Cortex of kidney (tissue), 1 donor: ENCODE measurements at places on chromosomes 6 and 20.

DNA sequence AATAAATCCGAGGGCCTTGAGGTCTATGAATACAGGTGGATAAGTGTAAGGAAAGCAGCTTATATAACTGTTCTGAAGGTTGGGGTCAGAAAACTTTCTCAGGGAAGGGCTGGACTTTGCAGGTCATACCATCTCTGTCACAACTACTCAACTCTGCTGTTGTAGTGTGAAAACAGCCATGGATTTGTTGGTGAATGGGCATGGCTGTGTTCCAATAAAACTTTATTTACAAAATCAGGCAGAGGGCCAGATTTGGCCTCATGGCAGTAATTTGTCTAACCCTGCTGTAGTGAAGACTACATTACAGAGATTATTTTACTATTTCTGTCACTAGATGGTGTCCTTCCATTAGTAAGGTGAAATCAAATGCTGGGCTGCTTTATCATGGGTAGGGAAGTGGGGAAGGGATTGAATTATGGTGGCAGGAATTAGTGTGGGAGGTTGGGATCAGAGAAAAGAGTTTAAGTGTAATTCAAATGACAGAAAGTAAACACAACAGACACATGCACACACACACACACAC is 409.6 kb upstream of the CHD6 start:
- DNase-seq = no peak

- DNase-seq = no peak
Measured at GRCh38 chr6:53119349-53119748, 29.3 kb downstream of the GCM1 start.

DNA sequence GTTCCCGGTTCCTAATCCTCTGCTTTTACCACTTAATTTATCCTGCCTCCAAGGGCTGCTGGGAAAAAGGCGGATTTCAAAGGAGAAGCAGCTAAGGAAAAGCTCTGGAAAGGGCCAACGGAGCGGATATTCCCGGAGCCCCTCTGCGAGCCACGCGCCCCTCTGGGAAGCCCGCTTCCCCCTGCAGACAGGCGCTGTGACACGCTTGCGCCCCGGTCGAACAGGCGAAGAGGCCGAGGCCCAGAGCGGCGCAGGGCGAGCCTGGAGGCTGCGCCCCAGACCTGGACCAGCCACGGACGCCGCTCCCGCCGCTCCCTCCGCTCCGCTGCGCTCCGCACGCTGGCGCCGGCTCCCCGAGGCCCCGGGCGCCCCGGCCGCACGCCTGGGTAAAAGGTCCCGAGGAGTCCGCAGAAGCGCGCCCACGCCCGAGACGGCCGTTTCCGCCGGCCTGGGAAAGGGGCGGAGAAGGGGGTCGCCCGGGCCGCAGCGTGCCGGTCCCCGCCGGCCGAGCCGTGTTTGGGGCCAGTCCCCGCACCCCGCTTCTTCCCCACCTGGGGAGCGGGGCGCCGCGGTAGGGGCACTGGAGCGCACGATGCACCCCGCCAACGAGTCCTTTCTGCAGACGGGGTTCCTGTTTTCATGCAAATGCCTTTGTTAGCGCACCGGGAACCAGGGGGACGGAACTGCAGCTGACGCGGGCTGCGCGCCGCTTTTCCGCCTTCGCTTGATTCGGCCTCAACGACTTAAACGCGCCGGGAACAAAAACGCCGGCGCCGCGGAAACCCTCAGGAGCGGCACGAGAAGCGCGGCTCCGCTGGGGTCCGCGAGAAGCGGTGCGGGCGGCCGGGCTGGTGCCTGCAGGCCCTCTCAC is 91.9 kb upstream of the SIRPA start:
- no peak for DNase-seq

GRCh38 chr6:130776287-130776925 is 50.8 kb upstream of the SMLR1 start:
- DNase-seq = no peak

- DNase-seq = no peak
Measured at GRCh38 chr6:139145661-139146060, 10.8 kb downstream of the HECA start.

GRCh38 chr20:56859039-56859800 is 230.1 kb downstream of the TFAP2C start:
- DNase-seq = no peak

- DNase-seq = no peak
Measured at GRCh38 chr6:55082021-55082420, 92.3 kb upstream of the HCRTR2 start.

DNA sequence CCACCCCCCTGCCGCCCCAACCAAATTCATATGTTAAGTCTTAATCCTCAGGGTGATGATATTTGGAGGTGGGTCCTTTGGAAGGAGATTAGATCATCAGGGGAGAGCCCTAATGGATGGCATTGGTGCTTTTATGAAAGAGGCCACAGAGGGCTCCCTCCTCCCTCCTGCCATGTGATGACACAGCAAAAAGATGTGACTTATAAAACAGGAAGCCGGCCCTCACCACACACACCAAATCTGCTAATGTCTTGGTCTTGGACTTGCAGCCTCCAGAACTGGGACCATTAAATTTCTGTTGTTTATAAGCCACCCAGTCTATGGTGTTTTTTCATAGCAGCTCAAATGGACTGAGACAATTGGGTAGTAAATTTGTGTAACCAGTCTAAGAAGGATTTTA is 176.3 kb downstream of the ADGRG6 start:
- no peak for DNase-seq

- DNase-seq = no peak
Measured at GRCh38 chr6:155165029-155165710, 98.6 kb upstream of the CLDN20 start.

DNA sequence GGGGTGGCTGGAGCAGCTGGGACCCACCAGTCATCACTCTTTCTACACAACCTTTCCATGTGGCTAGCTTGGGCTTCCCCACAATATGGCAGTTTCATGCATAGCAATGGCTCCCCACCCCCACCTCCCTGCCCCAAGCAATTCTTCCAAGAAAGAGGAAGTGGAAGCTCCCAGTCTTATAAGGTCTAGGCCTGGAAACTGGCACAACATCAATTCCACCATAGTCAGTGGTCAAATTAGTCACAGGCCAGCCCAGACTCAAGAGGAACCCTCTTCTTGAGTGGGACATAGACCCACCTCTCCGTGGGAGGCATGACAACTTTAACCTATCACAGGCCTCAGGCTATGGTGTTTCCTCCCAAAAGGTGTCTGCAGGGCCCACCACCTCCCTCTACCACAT is 17.7 kb downstream of the TGM6 start:
- DNase-seq = no peak

- DNase-seq = no peak
Measured at GRCh38 chr6:170344631-170345576, 38.3 kb downstream of the FAM120B start.

GRCh38 chr6:166956444-166957086 is at the start of gene RNASET2:
RNASET2 (minus strand) TSS chr6:166956550; CDS start chr6:166956182, 368 bp downstream.
- DNase-seq = peak; percentile 69

GRCh38 chr6:23890543-23891227 is 235.3 kb upstream of the NRSN1 start:
- no peak for DNase-seq

DNA sequence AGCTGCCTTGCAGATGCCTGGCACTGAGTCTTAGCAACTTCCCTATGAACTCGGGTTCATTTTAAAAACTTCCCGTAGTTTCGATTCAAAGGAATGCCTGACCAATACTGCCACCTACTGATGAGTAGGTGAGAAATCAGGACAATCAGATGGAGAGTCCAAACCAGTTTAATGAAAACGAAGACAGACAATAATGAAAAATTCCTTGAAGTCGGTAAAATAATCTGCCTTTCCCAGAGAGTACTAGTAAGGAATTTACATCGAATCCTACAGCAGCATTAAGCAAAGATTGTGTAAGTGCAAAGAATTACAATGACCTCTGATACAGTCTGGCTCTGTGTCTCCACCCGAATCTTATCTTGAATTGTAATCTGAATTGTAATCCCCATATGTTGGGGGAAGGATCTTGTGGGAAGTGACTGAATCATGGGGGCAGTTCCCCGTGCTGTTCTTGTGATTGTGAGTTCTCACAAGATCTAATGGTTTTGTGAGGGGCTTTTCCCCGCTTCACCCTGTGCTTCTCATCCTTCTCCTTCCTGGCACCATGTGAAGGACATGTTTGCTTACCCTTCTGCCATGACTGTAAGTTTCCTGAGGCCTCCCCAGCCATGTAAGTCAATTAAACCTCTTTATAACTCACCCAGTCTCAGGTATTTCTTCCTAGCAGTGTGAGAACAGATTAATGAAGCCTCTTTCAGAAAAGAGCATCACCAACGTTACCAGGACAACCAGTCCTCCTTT is 134.4 kb downstream of the ARHGAP18 start:
- no peak for DNase-seq

DNA sequence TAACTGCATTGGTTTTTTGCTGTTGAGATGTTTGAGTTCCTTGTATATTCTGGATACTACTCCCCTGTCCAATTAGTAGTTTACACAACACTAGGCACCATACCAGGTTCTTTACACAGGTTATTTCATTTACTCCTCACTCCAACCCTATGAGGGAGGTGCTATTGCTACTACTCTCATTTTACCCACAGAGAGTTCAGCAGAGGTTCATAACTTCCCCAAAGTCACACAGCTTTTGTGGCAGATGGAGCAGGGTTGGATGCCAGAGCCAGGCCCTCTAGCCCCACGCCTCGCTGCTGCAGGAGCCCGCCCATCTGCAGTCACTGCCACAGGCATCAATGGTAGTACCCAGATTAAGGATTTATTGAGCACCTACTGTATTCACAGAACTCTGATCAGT is 61.7 kb upstream of the MAP3K4 start:
- no peak for DNase-seq

- no peak for DNase-seq
Measured at GRCh38 chr20:11849976-11850670, 67.6 kb upstream of the BTBD3 start.

DNA sequence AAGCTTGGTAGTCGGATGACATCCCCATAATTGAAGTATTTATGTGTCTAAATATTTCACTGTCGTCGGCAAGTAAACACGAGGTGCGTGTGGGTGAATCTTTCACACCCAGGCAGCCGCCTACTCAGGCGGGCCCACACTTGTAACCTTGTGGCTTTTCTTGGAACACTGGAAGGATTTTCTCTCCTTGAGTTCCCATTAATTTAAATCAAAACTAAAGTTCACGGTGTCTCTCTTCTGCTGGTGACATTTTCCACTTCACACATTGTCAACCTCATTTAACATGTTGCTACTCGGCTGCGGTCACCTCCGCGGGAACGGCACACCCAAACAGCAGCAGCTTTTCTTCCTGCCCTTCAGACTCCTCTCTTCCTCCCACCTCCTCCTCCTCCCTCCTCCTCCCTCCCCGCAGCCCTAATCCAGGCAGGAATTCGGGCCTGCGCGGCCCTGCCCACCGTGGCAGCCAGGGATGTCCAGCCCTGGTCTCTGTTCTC is 336.6 kb downstream of the QKI start:
- DNase-seq = no peak

DNA sequence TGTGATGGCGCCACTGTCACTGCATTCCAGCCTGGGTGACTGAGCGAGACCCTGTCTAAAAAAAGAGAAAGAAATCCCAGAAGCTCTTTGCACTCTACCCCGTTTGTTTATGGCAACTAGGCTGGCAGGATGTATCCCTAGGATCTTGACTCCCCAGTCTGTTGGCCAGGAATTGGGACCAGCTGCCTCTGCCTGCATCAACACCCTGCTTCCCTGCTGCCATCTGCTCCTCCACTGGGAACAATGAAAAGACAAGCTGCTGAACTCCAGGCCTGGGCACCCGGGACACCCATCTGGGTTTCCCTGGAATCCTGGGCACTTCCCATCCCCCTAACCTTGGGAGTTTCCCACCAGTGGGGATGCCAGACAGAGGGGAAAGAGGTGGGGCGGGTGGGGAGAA is 64.9 kb downstream of the CPNE5 start:
- DNase-seq = no peak

- no peak for DNase-seq
Measured at GRCh38 chr6:18314317-18314997, 50.1 kb upstream of the DEK start.

- no peak for DNase-seq
Measured at GRCh38 chr20:7437311-7437710, 502.9 kb downstream of the HAO1 start.

DNA sequence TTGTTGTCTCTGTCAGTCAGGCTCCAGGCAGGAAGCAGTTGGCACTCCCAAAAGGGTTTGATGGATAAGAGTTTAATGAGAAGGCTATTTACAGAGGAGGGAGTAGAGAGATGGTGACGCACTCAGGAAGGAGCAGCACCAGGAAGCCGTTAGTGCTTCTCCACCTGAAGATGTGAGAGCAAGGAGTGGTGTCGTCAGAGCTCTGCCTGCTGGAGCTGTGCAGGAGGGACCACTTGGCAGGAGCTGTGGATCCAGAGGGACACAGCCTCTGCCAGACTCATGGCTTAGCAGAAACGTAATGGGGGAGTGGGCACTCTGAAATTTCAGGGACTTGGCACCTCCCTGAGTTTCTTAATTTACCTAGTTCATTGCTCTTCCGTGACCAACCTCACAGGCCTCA is 16.8 kb downstream of the DAAM2 start:
- DNase-seq = no peak

DNA sequence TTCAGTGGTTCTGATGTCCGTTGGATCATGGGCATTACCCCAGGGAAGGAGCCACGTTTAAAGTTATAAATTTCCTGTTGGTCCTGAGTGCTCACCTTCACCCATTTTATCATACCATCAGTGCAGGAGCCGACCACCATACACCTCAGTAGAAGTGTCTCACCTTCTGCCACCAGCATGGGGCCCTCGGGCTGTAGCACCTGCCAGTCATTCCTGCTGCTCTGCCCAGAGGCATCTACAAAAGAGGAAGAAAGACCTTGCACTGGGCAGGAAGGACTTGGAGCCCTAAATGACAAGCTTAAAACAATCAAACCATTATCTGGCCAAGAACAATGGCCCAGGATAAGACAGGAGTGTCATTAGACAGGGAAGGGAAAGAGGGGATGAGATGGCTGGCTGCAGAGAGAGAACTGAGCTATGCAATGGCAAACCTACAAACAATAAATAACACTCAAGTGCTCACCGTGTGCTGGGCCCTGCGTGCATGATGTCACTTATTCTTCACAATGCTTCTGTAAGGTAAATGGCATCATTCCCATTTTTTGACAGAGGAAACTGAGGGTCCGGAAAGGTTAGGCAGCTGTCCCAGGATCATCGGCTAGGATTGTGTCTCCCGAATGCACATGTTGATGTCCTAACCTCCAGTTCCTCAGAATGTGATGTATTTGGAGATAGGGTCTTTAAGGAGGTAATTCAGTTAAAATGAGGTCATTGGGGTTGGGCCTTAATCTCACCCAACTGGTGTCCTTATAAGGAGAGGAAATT is 11.2 kb downstream of the SIRPB2 start:
- no peak for DNase-seq

- DNase-seq = no peak
Measured at GRCh38 chr20:21134883-21135493, 9.1 kb downstream of the KIZ start.

DNA sequence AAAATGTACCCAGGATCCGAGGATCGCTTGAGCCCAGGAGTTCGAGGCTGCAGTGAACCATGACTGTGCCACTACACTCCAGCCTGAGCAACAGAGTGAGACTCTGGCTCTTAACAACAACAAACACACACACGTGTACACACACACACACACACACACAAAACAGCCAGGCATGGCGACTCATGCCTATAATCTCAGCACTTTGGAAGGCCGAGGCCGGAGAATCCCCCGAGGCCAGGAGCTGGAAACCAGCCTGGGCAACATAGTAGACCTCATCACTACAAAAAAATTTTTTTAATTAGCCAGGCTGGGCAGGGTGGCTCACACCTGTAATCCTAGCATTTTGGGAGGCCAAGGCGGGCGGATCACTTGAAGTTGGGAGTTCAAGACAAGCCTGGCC is 23.3 kb upstream of the ARFGEF2 start:
- no peak for DNase-seq
